ENCODE measurements at places on chromosomes 3 and 15.

- DNase-seq: no peak
These were observed 467.6 kb upstream of the CFAP20DC start for GRCh38 chr3:59517388-59517787.

DNA sequence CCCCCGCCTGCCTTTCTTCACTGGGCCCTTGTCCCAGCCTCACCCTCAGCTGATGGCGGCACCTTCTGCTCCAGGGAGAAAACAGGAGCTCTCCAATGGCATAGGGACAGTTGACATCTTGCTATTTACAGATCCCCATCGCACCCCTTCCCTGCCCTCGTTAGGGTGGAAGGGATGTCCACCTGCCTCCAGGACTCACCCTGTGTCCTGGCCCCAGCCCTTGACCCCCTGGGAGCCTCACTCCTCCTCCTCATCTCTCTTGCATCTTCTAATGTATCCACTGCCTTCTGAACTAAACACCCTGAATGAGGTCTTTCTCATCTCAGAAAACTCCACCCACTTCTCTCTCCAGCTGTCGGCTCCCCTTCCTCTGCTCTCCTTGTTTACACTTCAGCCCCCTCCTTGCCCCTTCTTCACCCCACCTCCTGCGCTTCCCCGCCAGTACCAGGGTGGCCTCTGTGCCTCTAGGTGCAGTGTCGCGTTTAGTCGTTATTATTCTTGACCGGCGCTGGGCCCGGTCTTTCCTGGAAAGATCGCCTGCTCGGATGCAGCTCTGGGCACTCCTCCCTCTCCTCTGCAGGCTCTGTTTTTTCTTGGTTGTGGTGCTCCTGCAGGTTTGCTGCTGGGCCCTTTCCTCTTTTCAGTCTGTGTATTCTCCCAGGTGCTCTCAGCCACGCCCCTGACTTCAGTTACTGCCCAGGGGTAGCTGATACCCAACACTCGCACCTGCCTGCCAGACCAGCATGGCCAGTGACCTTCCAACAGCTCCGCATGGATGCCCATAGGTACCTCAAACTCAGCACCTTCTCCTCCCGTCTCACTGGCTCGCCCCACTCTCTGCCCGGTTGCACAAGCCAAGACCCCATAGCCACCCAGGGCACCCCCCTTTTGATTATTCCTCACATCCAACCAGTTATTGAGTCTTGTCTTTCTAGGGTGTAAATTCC is 42.9 kb downstream of the PML start:
- DNase-seq: no peak

GRCh38 chr15:92892201-92892555 is 7.9 kb upstream of the CHD2 start:
- DNase-seq: no peak

- DNase-seq: no peak
These were observed 78.1 kb downstream of the AGBL1 start for GRCh38 chr15:86157606-86158293.

DNA sequence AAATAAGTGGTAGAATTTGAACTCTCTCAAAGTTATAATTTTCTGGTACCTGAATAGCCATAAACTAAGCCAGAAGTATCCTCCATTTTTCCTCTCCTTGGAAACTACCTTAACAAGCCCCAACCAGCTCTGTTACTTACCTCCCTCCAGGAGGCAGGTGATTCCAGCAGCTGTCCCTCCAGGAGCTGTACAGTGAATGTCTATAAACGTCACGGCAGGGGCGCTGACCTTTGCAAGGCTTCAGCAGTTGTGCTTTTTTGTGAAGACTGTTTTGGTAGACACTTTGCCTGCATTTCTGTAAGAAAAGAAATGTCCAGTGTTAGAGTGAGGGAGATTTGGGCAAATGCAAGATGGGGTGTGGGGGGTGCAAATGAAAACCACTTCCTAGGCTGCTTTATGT is 67.2 kb downstream of the LEO1 start:
- DNase-seq: no peak

- DNase-seq: no peak
These were observed 15.0 kb downstream of the SNAP23 start for GRCh38 chr15:42510258-42511006.

DNA sequence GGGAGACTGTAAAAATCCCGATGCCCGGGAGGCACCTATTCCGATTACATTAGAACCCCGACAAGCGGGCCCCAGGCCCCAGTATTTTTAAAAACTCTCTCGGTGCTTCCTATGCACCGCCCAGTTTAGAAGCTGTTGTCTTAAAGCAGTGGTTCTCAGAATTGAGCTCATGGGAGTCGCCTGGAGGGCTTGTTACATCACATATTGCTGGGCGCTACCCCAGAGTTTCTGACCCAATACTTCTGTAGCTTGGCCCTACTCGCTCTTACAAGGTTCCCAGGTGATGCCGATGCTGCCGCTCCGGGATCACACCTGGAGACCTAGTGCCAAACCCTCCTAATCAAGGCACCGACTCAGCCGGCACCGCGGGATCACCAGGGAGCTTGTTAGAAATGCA is 35.2 kb downstream of the CPN2 start:
- peak; percentile 19 for DNase-seq

DNA sequence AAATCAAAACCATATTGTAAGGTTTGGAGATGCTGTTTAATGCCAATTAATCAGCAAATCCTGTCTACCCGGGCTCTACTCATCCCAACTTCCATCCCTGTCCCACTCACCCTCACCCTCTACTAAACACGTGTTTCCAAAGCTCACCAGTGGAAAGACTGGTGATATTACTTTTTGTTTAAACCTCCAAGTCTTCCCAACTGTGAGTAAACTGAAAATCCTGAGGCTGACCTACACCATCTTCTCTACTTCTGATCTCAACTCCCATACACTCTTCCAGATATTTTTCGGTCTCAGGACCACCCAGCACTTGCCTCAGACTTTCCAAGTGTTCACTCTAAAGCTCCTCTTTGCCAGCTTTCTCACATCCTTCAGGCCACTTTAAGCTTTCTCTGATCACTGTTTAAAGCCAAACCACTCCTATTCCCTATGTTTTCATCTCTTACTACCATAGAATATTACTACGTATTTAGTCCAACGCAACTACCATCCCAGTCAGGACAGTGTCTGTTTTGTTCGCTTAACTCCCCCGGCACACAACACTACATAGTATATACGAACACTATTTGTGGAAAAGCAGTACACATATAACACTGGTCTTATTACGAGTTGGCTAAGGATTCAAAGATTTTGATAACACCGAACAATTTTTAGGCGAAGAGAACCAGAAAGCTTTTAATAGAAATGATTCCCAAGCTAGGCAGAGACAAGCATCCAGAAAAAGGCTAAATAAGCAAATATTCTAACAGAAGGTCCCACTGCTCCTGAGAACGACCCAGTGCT is 684 bp downstream of the RPL4 start:
- DNase-seq: peak; percentile 7

- no peak for DNase-seq
These were observed 64.4 kb downstream of the PPM1L start for GRCh38 chr3:160820430-160820829.

DNA sequence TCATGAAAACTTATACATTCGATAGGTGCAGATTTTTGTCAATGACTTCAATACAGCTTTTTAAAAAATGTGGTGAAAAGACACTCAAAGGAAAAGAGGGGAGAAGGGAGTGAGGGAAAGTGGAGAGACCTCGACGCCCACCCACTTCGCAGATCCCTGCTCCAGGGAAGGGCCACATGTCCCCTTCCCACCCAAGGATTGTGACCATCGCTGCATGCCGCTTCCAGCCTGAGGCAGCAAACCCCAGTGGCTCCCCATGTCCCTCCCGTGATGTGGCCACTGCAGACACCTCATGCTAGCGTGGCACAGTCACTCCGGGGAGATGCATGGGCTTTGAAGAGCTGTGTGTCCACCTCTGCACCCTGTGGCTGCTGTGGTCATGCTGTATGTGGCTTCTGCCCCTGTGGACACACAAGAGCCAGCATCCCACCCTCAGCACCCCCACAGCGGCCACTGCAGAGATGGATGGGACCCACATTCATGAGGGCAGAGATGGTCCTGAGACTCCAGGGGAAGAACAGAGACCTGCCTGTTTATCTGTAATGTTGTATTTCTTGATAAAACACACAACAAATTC is 230.2 kb downstream of the OCA2 start:
- DNase-seq: no peak

- no peak for DNase-seq
These were observed 412.1 kb upstream of the DPH6 start for GRCh38 chr15:35958021-35958420.

GRCh38 chr3:8524249-8524648 is 22.6 kb downstream of the LMCD1 start:
- DNase-seq: no peak

DNA sequence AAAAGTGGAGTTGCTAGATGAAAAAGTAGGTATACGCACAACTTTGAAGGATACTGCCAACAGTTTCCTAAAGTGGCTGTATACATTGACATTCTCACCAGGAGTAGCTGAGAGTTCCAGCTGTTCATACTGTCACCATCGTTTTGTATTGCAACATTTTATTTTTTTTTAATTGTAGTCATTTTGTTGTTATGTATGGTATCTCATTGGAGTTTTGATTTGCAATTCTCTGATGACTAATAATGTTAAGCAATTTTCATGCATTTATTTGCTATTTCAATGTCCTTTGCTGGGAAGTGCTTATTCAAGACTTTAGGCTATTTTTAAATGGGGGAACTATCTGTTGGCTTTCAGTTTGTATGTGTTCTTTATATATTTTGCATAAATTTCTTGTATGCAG is 185.1 kb upstream of the TGFBR2 start:
- DNase-seq: peak; percentile 92

DNA sequence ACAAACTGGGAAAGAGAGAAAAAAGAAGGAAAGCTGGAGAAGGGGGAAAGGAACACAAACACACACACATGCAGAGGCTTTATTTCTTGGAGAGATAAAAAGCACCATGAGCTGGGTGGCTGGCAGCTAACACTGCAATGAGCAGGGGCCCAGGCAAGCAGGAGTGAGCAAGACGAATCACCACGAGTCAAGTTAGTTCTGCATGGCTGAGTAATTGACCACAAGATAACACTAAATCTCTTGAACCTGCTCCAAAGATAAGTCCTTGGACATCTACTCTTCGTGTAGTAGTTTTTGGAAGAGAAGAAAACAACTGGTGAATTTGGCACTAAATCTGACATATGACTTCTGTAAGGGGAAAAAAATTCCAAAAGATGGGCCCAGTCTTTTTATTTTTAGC is 100.9 kb downstream of the MYO5A start:
- DNase-seq: no peak

- no peak for DNase-seq
These were observed 203.5 kb downstream of the UBE2E2 start for GRCh38 chr3:23406601-23407000.

DNA sequence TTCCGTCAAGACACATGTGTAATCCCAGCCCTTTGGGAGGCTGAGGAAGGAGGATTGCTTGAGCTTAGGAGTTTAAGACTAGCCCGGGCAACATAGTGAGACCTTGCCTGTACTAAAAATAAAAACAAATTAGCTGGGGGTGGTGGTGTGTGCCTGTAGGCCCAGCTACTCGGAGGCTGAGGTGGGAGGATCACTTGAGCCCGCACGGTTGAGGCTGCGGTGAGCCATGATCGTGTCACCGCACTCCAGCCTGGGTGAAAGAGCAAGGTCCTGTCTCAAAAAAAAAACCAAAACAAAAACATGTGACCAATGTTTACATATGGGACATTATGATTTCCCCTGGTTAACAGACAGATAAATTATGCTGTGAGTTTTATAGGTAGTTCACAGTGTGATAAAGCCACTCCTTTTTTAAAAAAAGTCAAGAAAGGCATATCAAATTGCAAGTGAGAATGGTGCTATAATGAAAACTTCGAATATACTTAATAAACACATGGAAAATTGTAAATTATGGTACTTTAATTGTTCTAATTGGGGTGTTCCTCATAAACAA is 9.2 kb downstream of the BBX start:
- DNase-seq: no peak

DNA sequence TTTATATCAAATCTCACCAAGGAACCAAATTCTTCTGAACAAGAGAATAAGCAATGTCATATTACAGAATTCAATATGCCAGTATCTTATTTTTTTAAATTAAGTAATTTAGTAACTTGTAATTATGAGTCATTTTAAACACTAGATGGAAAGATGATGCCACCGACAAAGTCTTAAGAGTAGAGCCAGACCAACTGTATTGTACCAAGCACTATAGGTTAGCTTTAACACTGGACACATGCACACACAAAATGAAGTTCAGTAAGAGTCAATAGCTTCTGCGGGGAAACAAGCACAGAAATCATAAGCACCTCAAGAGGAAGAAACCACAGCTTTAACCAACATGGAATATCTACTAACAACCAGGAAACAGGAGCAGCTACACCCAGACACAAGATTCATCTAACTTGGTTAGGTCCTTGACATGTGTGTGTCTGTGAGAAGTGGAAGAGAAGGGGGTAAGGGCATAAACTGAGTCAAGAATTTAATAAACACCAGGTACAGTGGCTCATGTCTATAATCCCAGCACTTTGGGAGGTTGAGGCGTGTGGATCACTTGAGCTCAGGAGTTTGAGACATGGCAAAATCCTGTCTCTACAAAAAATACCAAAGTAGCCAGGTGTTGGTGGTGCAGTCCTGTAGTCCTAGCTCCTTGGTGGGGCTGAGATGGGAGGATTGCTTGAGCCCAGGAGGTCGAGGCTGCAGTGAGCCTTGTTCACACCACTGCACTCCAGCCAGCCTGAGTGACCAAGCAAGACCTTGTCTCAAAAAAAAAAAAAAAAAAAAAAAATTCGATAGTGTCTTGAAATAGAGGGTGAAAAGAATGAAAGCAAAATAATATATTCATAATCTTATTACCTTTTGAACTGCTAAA is 28.9 kb downstream of the DENND4A start:
- DNase-seq: no peak

GRCh38 chr15:75811626-75812025 is 31.6 kb upstream of the UBE2Q2 start:
- DNase-seq: no peak

- DNase-seq: peak; percentile 90
These were observed 3.0 kb upstream of the PPP1R2 start for GRCh38 chr3:195546130-195546560.

DNA sequence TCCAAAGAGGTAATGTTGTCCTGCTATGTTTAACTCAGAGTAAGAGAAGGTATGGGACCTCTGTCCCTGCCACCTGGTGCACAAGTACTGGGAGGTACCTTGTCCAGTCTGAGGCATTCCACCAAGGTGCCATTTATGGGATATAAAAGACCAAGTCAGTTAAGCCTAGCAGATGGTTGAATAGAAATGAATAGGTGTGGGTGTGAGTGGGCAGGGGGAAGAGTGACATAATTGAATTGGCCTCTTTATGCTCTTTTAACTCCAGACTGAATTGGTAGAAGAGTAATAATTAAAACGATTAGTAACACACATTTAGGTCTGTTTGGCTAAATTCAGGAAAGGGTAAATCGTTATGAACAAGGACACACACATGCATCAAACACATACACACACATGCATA is 562 bp downstream of the ADGRG7 start:
- DNase-seq: no peak

GRCh38 chr3:153130312-153130977 is 31.6 kb upstream of the RAP2B start:
- DNase-seq: peak; percentile 78

- peak; percentile 45 for DNase-seq
These were observed 38.4 kb upstream of the CGNL1 start for GRCh38 chr15:57337868-57338411.

- DNase-seq: no peak
These were observed 935.0 kb downstream of the SQOR start for GRCh38 chr15:46569781-46570180.

GRCh38 chr15:38886315-38887163 is 321.9 kb upstream of the RASGRP1 start:
- DNase-seq: peak; percentile 50

Data from suppressor macrophage treated with lipopolysaccharide for 4 hours (primary cell).